ENCODE measurements at places on chromosomes 2 and 18.

DNA sequence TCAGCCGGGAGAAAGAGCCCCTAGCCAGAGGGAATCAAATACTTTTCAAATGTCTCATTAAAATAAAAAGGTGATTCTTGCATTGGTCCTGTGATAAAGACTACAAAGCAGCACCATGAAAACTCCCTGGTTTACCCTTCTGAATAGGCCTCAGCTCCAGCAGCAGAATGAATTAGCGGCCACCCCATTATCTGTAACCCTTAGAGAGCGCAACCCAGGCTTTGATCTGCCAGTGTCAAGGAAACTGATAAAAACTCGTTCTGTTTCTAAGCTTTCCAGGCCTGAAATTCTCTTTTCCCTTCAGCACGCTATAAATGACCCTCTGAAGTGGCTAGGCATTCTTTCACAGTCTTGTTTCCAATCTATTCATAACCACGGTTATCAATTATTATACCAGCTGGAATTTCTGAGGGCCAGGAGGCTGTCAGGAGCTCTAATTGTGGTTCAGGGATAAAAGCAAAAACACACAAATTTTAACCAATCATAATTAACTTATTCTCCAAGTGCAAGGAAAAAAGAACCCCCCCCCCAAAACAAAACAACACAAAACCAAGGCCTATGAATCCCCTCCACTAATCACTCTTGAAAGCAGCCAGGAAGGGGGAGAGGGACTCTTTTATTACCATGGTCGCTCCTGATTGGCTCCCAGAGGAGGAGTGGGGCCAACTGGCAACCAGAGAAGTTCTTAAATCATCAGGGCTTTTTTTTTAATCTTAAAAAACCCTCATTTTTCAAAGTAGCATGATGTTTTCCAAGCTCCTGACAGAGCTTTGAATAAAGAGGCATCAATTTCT, 258.9 kb downstream of the CYRIA start:
- no peak for DNase-seq

DNA sequence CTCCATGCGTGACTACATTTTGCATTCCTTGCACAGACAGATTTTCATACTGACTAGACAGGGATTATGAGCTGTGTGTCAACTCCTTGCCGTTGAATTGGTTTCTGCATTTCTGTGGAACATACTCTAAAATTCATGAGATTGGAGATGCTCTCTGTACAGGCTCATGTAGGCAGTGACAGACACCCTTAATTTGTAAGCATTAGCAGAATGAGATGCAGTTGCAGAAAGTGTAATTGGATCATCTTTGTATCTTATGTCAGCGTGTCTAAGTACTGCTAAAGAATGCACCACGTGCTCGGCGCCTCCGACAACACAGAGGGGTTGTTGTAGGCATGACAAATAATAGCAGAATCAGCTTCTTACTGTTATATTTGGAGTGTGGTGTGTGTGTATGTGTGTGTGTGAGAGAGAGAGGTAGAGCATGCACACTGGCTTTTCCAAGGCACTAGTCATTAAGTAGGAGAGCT, 212.4 kb downstream of the CMPK2 start:
- DNase-seq, result no peak

GRCh38 chr2:45888167-45888566, 236.7 kb downstream of the PRKCE start:
- DNase-seq, result no peak

- no peak for DNase-seq
Measured at GRCh38 chr2:236284208-236284607, 20.0 kb upstream of the ASB18 start.

Data from NT2/D1 (cell line).